ENCODE measurements at places on chromosomes 7 and 10. TPM values are rescaled to one million over a fixed set of nuclear protein-coding genes. Genes with fewer than 3 reads are reported as not detected.

GRCh38 chr7:87447116-87447635 is 28.3 kb downstream of the ABCB4 start:
- DNase-seq: no peak

GRCh38 chr7:135772639-135773222 is 24.1 kb upstream of the FAM180A start:
- DNase-seq: no peak

DNA sequence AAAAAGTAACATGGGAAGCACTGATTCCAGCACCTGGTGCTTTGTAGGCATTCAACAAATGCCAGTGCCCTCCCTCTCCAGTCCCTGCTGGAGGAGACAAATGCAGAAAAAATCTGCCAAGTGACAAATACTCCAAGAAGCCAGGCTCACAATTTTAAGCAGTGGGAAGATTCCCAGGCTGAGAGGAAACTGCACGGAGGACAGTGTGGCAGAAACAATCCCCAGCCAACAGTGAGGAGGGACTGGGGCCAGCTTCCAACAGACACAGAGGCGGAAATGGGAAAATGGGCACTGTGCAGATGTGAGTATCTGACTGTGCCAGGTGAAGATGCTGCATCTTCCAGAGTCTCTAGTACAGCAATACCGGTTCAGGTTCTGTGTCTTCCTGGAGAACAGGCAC is 106.3 kb downstream of the SLIT1 start:
- no peak for DNase-seq

- no peak for DNase-seq
Observed at GRCh38 chr7:1246160-1246870, 13.6 kb downstream of the UNCX start.

- no peak for DNase-seq
Observed at GRCh38 chr10:93074597-93075368, 1.1 kb downstream of the CYP26A1 start.

GRCh38 chr7:140053812-140054539 is 8.8 kb downstream of the PARP12 start:
- DNase-seq: no peak

TEX36 gene
- not detected for total RNA-seq

CPEB3 gene
- total RNA-seq: 6.8 TPM

- DNase-seq: no peak
Observed at GRCh38 chr7:8831376-8831775, 398.0 kb downstream of the NXPH1 start.

DNA sequence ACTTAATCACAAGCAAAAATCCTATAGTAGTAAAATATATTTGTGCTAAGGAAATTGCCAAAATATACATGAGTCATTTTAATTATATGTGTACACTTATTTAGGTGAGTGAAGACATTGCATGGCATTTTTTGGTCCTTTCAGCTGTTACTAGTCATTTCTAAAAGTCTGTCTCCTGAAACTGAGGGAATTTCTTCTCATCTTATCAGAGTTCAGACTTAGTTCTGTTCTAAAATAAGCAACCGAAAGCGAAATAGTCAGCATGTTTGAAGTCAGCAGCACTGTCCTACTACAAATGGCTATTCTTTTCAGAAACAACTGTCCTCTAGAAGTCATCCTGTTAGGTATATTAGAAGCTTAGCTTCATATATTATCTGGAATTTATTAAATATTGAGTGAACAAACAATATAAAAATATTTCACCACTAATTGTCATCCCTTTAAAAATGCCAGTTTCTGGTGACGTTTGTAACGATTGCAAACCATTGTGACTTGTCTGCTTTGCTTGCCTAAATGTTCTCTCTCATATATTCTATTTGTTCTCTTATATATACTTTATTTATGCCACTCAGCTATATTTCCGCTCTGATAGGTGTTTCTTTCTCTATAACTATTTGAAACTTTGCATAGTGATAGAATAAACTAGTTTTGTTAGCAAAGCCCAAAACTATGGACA is 227.4 kb upstream of the KAT6B start:
- DNase-seq: no peak

DNA sequence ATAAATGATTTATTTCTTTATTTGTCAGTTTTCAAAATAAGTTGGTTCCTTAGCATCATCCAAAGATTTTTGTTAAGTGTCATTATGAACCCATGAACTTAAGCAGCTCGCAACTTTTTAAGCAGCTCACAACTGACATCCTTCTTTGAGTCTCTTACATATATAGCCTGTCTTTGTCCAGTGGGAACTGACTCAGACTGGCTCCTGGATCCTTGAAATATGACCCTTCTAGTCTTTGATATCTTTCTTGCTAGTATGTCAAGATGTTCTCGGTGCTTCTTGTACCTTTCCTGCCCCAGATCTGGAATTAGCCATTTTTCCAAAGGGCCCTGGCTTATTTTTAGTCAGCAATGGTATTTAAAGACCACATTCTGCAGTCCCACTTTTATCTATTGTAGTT is 53.9 kb upstream of the ARID5B start:
- no peak for DNase-seq

ZNF775 gene
- 4.2 TPM for total RNA-seq

GNGT1 gene
- total RNA-seq: not detected

- no peak for DNase-seq
Observed at GRCh38 chr10:26997610-26998009, 102.7 kb downstream of the ANKRD26 start.

DYDC2 gene
- total RNA-seq: not detected

GRCh38 chr7:70681469-70682350 is 450.2 kb upstream of the GALNT17 start:
- no peak for DNase-seq

GRCh38 chr7:81256991-81257390 is 338.1 kb upstream of the SEMA3C start:
- DNase-seq: no peak

- DNase-seq: no peak
Observed at GRCh38 chr10:131961047-131961776, 20.5 kb downstream of the BNIP3 start.

Measured in thoracic aorta (tissue), 2 donors.